ENCODE measurements at places on chromosomes 3 and 15.

DNA sequence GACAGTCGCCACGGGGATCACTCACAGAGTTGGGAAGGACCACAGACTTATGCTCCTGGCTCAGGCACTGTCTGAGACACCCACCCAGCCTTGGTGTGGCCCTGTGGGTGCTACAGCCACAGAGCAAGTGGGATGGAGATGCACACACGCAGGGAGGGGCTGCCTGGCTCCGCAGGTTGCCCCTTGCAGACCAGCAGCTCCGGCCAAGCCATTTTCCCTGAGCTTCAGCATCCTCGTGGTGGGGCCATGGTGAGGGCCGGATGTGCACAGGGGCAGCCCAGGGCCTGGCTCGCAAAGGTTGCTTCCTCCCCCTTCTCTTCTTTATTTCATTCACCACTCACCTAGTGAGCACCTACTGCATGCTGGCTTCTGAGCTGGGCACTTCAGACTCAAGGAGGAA lies 55.4 kb upstream of the GRIP2 start:
- DNase-seq = no peak

GRCh38 chr3:24764236-24764915 lies 269.7 kb upstream of the THRB start:
- no peak for DNase-seq

DNA sequence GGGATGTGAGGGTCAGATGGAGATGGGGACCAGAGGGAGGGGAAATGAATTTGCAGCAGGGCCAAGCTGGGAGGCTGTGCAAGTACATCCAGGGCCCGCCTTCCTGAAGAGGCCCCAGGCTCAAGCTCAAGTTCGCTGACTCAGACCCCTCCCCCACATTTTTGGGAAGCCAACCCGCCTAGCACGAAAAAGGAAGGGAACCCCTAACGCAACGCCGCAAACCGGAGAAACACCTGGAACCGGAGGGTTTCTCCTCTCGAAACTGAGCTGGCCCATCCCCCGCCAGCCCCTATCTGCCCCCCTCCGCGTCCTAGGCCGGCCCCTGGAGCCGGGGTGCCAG lies 624 bp downstream of the AP3B2 start:
- no peak for DNase-seq

DNA sequence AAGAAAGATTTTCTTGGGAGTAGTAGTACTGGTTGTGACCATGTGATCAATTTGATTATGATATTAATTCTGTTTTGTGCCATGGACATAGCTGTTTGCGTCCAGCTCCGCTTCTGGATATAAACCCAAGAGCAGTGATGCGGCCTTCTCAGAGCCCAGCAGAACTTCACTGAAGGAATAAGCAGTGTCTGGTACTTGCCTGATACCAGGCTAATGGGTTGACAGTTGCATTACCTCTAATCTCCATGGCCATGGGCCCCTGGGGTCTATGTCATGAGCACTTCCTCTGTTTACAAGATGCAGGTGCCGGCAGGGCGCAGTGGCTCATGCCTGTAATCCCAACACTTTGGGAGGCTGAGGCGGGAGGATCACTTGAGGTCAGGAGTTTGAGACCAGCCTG lies 36.3 kb upstream of the RAB6B start:
- no peak for DNase-seq
